GM12891 (cell line): ENCODE measurements at places on chromosomes 4 and X.

- no peak for DNase-seq
Measured at GRCh38 chr4:96887857-96888256, 1048.0 kb downstream of the PDHA2 start.

DNA sequence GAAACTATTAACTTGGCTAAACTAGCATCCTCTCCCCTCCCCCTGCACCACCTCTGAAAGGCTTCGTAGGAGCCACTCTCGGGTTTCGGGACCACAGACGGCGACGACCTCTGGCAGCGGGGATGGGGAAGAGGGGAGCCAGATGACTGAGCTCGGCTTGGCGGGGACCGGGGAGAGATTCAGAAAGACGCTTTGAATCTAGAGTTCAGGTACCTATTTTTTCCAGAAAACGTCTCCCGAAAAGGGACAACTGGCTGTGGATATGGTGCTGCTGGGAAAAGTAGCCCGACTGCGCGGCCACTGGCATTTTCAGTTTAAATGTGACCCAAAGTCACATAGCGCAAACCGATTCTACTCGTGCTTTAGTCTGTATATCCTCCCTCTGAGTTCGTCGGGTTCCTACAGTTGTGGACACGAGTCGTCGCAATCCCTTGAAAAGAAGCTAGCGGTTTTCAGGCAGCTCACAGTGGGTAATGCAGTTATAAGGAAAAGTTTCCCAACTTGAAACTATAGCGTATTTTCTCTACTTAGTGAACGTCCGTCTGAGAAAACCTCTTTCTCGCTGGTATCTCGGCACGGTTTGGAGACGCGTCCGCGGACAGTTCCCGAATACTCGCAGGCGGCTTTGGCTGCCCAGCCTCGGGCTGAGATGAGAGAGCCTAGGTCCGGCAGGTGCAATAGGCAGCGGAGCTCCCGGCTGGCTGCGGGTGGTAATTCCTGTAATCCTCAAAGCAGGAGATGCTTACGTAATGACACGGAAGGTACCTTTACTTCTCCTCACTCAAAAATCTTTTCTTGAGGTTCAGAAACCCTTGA lies 1.3 kb downstream of the PARM1 start:
- DNase-seq: no peak

- DNase-seq: no peak
Measured at GRCh38 chrX:50098749-50099148, 102.1 kb downstream of the AKAP4 start.

DNA sequence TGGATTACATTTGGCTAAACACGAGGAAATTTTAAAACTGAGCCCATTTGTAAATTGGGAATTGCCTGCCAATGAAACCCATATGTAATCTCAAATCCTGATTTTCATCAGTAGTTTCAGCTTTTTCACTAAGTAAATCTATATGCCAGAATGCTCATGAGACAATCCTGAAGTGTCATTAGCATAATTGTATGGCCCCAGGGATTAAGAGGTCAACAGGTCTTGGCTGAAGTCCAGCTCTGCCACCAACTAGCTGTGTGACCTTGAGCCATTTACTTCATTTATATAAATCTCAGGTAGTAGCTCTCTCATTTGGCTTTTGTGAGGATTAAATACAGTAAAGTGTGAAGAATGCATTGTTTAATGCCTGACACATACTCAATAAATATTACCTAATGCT lies 320.5 kb upstream of the EMCN start:
- no peak for DNase-seq

DNA sequence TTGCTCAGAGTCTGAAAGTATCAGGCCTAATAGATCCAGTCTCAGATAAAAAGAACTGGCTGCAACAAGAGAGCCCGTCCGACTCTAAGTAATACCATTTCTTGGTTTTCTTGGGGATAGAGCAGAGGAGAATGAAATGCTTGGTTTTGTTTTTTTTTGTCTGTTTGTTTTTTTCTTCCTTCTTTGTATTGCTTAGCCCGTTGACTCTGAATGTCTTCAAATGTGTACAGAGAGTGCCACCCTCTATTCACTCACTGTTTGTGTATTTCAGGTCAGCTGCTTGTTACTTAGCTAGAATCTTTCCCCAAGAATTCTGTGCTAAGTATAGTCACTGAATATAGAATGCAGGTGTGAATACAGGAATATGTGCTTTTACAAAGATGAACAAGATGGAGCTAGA lies 5.7 kb upstream of the TMEM156 start:
- no peak for DNase-seq

- no peak for DNase-seq
Measured at GRCh38 chrX:1521459-1521956, 15.5 kb downstream of the P2RY8 start.

DNA sequence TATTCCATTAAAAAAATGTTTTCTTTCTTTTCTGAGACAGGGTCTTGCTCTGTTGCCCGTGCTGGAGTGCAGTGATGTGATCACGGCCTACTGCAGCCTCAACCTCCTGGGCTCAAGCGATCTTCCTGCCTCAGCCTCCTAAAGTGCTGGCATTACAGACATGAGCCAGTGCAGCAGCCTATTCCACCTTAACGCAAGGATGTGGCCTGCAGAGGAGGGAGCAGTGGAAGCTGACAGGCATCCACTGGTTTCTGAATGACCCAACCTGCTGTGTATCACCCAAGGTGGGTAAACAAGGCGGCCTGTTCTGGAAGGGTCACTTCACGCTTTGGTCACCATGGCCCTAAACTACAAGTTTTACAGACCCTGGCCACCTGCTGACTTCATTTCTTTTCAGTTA lies 60.8 kb downstream of the ACOX3 start:
- DNase-seq: no peak

- no peak for DNase-seq
Measured at GRCh38 chr4:11765849-11766453, 337.3 kb upstream of the HS3ST1 start.

- no peak for DNase-seq
Measured at GRCh38 chr4:141654098-141654497, 17.7 kb downstream of the IL15 start.

- DNase-seq: no peak
Measured at GRCh38 chr4:107733431-107733925, 13.4 kb upstream of the PAPSS1 start.

- DNase-seq: no peak
Measured at GRCh38 chr4:79466621-79467020, 58.6 kb upstream of the GK2 start.

GRCh38 chrX:7904562-7904961 lies 22.7 kb downstream of the PNPLA4 start:
- DNase-seq: no peak

DNA sequence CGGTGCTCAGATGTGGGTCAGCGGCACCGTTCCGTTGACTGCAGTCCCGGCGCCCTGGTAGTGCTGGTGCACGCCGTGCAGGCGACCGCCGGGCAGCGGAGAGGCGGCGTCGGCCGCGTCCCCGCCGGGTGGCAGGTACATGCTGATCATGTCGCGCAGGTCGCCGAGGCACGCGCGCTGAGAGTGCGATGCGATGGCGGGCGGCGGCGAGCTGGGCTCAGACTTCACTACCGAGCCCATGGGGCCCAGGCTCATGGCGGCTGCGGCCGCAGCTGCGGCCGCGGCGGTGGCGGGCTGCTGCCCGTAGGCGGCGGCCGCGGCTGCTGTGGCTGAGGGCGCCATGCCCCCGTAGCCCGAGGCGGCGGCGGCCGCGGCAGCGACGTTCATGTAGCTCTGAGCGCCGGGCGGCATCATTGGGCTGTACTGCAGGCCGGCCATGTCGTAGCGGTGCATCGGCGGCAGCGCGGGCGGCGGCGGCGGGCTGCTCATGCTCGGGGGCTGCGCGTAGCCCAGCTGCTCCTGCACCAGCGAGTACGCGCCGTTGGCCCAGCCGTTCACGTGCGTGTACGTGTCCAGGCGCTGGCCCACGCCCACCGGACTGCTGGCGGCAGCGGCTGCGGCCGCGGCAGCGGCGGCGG lies 1.0 kb downstream of the SOX3 start:
- no peak for DNase-seq

- no peak for DNase-seq
Measured at GRCh38 chr4:10872833-10873517, 188.4 kb upstream of the CLNK start.

GRCh38 chr4:15343000-15343399 lies 84.8 kb upstream of the C1QTNF7 start:
- no peak for DNase-seq

DNA sequence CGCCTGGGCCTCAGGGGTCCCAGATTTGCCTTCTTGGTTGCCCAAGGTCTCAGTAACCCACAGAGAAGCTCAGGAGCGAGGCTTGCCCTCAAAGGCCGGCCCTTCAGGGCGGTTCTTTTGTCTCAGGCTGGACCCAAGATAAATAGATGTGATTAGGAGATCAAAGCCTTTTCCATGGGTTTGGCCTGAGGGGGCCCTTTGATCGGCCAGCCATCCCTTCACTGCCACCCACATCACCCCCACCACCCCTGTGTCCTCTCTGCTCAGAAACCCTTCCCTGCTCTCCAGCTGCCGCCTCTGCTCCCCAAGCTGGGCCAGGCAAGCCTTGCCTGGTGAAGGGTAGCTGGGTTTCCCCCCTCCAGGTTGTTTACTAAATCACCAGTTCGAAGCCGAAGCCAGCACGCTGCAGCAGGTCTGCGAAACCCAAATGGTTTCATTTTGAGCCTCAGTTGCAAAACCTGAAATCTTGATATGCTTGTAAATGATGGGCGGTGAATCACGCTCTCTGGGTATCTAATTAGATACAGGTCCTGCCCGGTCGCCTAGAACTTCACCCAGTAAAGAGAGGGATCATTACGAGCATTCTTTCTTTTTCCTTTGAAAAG lies 202.6 kb upstream of the BCOR start:
- DNase-seq: no peak

- DNase-seq: no peak
Measured at GRCh38 chrX:151397741-151398070, 700 bp downstream of the VMA21 start.

DNA sequence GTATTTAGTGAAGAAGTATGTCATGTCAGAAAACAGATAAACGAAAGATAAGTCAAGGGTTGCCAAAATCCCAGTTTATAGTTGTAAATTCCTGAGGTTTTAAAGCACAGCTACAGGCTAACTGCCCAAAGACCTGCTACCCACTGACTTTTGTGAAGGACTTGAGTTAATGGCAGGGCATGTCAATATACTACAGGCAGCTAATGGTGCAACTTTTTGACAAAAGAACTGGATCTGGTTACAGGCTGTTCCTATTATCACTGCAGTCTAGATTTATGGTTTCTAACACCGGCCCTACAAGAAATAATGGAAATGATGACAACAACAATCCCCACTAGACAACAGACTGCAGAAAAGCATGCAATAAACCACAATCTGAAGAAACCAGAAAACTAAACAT lies 6.4 kb downstream of the SCML2 start:
- no peak for DNase-seq

- DNase-seq: no peak
Measured at GRCh38 chr4:165553221-165553810, 174.5 kb downstream of the CPE start.

DNA sequence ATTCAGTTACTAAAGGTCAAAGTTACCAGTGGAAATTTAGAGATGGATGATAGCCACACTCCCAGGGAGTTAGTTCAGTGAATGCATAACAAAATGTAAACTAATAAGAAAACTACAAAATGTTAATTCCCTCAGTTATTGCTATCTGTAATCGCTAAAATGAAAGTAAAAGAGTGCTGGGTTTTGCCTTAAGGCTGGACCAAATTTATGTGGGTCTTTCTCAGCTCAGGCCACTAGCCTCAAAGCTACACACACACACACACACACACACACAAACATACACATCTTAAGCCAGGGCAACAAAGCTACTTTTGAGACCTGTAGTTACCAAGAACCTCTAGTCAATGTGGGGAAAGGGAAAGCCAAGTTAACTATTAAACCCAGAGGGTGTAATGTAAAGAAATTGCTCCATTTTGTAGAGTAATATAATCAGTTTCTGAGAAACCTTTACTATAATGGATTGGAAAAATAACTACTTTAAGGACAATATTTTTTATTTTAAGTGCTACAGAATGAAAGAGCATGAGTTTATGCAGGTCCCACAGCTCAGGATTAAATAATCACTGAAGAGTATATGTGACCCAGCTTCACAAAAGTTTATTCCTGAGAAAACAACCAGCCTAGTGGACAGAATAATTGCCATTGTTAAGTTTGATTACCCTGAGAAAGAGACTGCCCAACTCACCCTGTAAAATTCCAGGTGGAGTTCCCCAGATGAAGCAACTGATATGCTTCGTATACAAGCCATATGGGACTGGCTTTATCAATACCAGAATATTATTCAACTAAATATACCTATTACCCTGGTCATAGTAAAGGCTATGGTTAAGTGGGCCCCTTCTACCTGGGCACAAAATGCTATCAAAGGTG lies 8.9 kb upstream of the UGT2A3 start:
- no peak for DNase-seq

GRCh38 chr4:189081826-189082225 lies 858.8 kb upstream of the FRG1 start:
- no peak for DNase-seq

GRCh38 chr4:3666263-3666662 lies 99.9 kb upstream of the ADRA2C start:
- DNase-seq: no peak

DNA sequence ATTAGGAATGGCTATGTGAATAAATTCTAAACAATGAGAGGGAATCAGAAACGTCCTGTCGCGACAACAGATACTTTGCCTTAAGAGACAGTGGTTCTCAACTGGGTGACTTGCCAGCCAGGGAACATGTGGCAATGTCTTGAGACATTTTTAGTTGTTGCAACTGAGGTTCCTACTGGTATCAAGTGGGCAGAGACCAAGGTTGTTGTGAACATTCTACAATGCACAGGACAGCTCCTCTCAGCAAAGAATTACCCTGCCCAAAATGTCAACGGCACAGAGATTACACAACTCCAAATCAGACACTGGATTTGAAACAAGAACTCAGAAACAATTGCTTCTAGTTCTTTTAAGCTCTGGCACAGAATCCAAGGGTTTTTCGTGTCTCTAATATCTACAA lies 128.6 kb downstream of the ARHGAP6 start:
- DNase-seq: no peak

DNA sequence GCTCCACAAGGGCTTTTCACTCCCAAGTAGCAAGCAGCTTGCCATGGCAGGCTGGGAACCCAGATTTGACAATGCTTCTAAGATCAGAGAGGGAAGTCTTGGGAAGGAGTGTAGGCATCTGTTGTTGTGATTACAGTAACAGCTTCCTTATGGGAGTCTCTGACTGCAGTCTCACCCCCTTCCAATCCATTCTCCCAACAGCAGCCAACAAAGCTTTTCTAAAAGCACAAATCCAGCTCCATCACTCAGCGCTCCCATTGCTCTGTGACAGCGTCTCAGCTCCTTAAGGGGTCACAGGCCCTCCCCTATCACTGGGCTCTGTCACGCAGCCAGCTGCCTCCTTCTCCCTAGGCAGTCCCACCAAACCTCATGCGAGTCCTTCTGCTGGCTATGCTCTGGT lies 7.1 kb downstream of the IGFBP7 start:
- DNase-seq: no peak

- no peak for DNase-seq
Measured at GRCh38 chrX:152907084-152907651, 9.3 kb downstream of the ZNF185 start.

DNA sequence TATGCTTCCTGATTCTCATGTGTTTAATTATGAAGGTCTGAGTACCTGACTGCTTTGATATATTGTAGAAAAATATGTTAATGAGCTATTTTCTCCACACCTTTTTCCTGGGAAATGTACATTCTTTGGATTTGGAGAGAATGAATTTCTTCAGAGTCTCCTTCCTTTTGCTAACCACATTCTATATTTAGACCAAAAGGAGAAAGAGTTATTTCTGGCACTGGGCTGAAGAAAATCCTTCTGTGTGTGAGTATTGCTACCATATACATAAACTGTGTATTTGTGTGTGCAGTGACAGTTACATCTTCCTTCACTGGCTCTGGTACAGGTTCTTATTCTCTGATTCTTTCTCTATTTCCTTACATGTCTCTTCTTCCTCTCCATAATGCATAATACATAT lies 44.5 kb upstream of the PGRMC2 start:
- no peak for DNase-seq
